MM.1S (cell line): ENCODE measurements at places on chromosomes 2 and 18.

GRCh38 chr2:84832772-84833461 is 48.0 kb downstream of the TRABD2A start:
- no peak for DNase-seq

DNA sequence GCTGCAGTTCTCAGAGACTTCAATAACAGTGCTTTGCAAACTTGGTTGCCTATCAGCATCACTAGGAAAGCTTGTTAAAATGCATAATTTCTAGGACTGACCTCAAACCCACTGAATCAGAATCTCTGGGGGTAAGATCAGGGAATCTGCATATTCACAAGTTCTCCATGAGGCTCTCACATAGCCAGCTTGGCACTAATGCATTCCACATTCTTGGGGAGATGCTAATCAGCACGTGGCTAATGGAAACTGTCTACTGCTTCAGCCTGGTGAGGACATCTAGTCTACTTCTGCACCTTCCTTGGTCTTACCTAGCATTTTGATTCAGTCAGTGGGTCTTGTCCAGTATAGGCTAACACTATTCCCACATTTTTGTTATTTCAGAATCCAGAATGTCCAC is 56.3 kb downstream of the RBKS start:
- DNase-seq, result no peak

DNA sequence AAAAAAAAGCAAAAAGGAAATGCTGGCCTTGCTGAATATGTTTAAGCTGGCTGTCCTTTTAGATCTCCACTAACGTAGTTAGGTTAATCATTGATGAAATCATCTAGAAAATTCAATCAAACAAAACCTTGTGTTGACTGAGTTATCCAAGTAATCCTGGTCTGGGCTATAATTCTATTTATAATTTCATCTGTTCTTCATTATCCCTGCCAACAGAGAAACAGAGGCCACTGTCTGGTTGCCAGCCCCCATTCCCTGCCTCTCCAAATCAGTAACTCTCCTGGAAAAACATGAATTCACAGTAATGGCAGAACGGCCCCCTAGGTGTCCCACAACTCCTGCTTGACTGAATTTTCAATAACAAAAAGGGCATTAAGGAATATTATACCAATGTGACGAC is 24.6 kb downstream of the DOCK10 start:
- no peak for DNase-seq

DNA sequence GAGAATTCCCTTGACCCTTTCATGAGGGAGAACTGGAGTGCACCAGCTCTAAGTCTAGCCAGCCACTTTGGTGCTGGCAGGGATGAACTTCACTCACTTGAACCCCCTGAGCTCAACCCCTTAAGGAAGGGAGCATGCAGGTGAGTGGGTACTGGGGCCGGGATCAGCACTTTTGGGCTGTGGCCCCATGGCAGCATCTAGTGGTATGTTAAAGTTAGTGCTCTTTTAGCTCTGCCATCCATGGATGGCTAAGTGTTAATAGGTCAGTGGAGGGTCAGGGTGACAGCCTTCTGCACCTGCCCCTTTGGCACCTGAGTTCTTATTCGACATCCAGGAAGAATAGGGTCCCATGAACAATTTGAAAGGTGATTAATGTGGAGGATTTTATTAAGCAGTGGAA is 689.0 kb upstream of the FSHR start:
- DNase-seq, result no peak

- no peak for DNase-seq
Observed at GRCh38 chr2:134139611-134140010, 114.3 kb upstream of the MGAT5 start.

GRCh38 chr18:76444446-76445105 is 50.5 kb downstream of the ZNF516 start:
- DNase-seq, result no peak

GRCh38 chr2:14535156-14535555 is 97.4 kb upstream of the LRATD1 start:
- DNase-seq, result no peak

DNA sequence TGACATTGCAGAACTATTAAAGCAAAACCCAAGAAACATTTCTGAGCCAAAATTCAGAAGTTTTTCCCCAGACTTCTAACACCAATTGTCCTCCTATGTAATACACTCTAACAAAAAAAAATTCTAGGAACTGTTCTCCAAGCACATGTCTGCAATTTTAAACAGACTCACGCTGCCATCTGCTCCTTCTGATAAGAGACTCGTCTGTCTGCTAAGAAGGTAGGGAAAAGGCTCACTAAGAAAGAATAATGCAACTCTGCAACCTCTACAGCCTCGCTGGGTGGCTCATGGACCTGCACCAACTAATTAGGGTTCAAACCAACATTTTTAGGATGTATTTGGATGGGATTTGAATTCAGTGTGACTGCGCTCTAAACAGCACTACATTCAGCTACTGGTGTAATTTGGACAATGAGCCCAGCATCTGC is 366.5 kb downstream of the DSC3 start:
- DNase-seq, result no peak

DNA sequence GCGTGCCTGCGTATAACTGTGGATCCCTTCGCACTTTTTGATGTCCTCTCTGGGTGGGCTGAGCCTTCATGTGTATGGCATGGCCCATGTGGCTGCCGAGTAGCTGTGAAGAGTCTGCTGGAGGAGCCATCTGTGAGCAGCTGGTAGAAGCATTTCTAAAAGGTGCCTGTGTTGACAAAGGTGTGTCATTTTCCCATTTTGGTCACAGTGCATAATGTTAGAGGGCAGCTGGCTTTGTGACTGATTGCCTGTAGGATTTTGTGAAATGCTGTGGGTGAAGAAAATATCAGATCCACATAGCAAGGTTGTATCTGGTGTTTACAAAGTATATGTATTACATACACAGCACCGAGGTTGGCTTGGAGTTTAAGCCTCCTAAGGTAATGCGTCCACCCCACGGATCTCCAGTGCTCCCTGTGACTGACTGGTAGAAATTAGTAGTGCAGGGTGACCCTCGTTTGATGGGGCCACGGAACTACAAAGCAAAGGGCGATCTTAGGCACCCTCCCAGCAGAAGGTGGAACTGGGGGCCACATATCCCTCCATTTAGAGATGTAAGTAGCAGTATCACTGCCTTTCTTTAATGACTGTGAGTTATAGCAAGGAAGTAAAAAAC is 16.5 kb downstream of the GATA6 start:
- no peak for DNase-seq

- DNase-seq, result no peak
Observed at GRCh38 chr2:210189452-210190138, 18.4 kb upstream of the KANSL1L start.

DNA sequence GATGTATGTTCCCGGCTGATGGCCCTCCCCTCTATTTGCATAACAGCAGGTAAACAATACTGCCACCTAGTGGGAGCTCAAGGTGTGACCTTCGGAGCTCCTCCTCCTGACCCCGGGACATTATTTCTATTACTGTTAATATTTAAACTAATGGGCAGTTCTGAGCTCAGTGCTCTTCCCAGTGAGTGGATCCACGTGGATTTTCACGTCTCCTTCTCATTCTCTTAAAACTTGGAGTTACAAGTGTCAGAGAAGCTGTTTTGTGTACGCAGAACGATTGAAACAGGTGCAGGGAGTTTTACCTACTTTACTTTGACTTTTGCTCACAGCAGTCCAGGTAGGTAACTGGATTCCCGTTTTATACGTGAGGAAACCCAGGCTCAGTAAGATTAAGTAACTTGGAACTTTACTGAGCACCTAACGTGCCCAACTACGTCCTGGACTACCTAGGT is 127.3 kb downstream of the PRKCE start:
- DNase-seq, result peak; percentile 82

- no peak for DNase-seq
Observed at GRCh38 chr18:56812674-56813073, 161.5 kb downstream of the WDR7 start.

- no peak for DNase-seq
Observed at GRCh38 chr18:35197296-35197695, 43.5 kb upstream of the ZNF397 start.

DNA sequence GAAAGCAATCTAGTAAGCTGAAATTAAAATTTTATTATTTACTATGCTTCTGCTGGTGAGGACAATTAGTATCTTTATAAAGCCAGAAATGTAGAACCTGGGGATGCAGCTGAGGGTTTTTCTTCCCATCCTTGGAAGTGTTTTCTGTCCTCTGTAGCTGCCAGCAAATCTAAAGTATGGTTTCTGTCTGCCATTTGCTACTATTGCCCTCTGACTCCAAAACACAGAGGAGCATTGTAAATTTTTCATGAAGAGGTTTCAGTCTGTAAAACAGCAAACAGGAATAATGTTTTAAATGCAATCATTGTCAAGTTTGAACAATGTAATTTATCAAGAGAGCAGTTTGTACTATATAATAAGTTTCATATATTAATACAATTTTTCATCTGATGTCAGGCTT is 258.8 kb downstream of the ZNF407 start:
- DNase-seq, result no peak

GRCh38 chr2:211455216-211455841 is 898.9 kb downstream of the CPS1 start:
- DNase-seq, result peak; percentile 33

- no peak for DNase-seq
Observed at GRCh38 chr2:217788669-217789002, 214.2 kb downstream of the TNS1 start.
